ENCODE measurements at places on chromosomes 6 and 20. TPM values are rescaled to one million over a fixed set of nuclear protein-coding genes. Genes with fewer than 3 reads are reported as not detected.

DNA sequence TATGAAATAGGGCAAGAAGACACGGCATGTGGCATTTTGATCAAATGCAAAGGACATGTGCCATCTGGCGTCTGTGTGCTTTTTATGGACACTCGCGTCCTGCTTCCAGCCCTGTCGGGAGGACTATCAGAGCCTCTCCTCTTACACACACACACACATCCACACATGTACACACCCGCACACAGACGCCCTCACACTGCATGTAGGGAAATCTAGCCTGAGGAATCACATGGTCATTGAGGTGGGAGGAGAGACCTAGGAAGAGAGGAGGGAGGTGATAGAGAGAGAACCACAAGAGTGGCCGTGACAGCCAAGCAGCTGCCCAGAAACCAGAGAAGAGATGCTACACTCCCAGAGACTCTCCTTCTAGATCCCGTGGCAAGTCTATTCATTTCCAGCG lies 105.9 kb upstream of the CDYL start:
- no peak for DNase-seq

The ZBP1 gene
- 0.47 TPM for total RNA-seq

The OR2J2 gene
- not detected for total RNA-seq

DNA sequence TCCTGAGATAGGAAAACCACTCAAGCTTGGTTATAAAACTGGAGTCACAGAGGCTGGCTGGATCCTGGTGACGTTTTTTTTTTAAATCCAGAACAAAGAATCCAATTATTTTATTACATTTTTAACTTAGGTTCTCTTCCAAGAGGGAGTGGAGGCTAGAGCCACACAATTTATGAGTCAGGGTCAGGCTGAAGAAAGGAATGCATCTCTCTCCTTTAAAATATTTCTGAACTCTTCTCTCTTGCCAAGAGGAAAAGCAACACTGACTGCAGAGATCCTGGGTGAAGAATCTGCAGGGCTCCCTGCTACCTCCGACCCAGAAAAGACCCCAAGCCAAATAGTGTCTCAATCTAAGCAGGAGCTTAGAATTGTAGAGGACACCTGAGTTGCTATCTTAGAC lies 88.5 kb upstream of the SSTR4 start:
- DNase-seq: no peak

The TDRD6 gene
- 0.21 TPM for total RNA-seq

DNA sequence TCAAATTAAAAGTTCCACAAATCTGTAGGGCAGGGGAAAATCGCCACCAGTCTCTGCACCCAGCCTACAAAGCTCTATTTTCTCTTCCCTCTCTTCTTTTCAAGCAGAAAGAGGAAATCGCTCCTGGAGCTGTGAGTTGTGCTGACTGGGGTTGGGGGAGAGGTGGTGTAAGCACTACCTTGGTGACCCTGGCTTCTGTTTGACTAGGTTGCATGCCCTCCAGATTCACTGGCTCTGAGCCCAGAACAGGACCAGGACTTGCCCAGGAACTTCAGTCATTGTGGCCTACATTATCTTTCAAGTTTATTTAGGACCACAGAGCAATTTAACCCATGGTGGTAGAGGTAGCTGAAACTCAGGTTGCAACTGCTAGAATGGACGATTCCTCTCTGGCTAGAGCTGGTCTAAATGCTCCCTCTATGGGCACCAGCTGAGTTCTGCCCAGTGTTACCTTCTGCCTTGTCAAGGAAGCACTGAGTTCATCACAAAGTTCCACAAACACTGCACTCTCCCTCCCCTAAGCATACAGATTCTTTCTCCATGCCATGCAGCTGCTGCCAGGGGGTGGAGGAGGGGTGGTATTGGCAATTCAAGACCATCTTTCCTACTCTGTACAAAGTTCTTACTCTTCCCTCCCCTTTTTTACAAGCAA lies 122.0 kb upstream of the BMP5 start:
- no peak for DNase-seq

The IRF4 gene
- total RNA-seq: 1.6 TPM
